Testis (tissue), 5 donors: ENCODE measurements at places on chromosomes 6 and 20. TPM values are rescaled to one million over a fixed set of nuclear protein-coding genes. Genes with fewer than 3 reads are reported as not detected.

DNA sequence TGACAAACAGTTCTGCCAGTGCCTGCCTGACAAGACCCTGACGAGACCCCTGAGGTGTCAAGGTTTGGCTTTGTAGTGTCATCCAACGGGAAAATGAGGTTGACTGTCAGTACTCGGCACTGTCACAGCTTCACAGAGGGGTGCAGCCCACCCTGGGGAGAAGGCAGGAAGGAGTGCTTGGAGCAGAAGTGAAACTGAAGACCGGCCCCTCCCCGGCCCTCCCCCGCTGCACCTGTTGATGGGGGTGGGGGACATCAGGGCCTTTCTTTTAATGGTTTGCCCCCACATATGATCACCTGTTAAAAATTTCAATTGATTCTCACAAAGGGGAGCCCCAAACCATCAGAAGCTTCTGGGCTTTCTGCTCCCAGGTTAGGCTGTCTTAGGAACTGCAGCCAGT lies 6.8 kb downstream of the PMEPA1 start:
- DNase-seq = no peak

GRCh38 chr6:95517568-95517967 lies 59.8 kb upstream of the MANEA start:
- DNase-seq = no peak

NFATC2 gene
- 5.4 TPM for total RNA-seq

DNA sequence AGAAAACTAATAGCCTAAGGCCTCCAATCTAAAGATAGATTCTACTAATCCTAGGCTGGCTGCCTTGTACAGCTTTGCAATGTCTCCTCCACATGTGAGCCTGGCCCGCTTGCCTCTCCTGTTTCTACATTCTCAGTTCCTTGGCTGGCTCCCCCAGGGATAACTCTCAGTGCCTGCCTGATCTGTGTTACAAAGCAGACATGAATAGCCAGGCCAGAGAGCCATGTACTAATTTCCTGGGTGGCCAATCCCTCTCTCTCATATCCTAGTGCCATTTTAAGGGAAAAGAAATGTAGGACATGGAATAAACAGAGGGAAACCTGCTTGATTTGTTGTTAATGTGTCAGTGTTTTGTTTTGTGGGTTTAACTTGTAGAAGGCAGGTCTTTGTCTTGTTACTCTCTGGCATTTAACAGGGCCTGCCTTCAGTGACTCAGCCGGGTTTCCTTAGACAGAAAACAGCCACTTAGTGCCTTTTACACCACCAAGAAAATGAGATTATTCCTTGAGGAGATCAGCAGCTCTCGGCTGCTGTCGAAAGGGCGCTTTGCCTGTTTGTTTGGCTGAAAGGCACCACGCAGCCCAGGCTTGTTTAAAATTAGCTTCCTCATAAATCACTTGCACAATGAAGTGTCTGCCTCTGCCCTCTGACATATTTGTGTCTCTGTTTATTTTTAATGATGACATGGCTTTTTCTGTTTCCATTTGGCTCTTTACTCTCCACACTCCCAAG lies 702.7 kb downstream of the MAFB start:
- peak; percentile 64 for DNase-seq

DNA sequence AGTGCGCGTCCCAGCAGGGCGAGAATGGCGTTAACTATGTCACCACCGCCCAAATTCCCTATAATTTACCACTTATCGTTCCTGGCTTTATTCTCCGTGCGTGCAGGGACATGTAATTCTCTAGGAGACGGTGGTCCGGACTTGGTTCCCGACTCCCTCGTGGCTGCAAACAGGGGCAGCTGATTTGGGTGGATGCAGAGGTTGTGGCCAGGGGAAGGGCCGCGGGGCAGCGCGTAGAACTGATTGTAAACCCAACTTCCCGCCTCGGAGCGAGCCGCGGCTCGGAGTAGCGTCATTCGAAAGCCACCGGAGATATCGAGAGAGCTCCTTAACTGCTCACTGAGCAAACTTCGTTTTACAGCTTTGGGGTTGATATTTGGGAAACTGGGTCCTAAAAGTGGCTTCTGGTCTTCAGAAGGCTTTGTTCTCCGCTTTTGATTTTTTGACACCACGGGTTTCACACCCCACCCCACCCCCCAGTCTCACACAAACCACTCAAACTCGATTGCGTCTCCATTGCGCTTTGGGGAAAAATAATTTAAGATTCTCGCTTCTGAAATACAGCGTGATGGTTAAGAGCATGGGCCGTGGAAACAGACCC lies 17.5 kb upstream of the ZSCAN9 start:
- no peak for DNase-seq

KCNK15 gene
- total RNA-seq = 23.4 TPM

PREX1 gene
- 27.1 TPM for total RNA-seq

GRCh38 chr6:125117818-125118217 lies 35.8 kb upstream of the TPD52L1 start:
- DNase-seq = no peak

- no peak for DNase-seq
Observed at GRCh38 chr6:153103319-153103655, 27.8 kb downstream of the RGS17 start.

SF3B5 gene
- 153 TPM for total RNA-seq

- no peak for DNase-seq
Observed at GRCh38 chr6:36924778-36925374, 29.7 kb upstream of the PI16 start.
